Activated CD4-positive, alpha-beta T cell treated with anti-CD3 and anti-CD28 coated beads, Interleukin-2, amount 50 U/mL, for 4 hours (primary cell): ENCODE measurements at places on chromosomes 4 and X.
A peak's percentile ranks its signal among the peaks of the same experiment; 100 is the strongest.

DNA sequence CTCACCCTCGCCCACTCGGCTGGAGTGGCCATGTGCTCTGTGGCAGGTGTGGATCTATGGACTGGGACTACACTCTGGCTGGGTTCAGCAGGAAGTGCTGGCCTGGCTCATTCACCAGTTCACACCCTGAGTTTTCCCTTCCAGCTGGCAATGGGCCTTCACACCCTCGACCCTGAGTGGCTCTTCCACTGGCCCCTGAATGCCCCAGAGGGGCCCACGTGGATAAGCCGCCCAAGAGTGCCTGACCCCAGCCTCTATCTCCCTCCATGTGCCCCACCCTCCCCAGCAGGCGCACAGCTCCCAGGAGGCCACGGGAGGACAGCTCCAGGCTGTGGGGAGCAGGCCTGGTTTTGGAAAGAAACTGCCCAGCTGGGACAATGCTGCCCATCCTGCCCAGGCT, 234.1 kb downstream of the AFAP1 start:
- DNase-seq, result no peak

DNA sequence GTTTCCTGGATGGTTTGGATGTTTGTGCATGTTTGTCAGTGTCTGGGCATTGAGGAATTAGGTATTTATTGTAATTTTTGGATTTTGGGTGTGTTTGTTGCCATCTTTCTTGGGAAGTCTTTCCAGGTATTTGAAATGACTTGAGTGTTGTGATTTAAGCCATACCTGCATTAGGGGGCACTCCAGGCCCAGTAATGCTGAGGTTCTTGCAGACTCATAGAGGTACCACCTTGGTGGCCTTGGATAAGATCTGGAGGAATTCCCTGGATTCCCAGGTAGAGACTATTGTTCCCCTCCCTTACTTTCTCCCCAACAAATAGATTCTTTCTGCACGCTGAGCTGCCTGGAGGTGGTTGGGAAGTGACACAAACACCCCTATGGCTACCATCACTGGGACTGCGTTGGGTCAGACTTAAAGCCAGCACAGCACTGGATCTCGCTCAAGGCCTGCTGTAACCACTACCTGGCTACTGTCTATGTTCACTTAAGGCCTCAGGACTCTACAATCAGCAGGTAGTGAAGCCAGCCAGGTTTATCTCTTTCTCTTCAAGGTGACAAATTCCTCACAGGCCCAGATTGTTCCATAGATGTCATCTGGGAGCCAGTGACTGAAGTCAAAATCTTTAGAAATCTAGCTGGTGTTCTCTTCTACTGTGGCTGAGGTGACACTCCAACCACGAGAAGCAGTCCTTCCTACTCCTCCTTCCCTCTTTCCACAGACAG, 643.6 kb downstream of the PDHA2 start:
- DNase-seq, result no peak

DNA sequence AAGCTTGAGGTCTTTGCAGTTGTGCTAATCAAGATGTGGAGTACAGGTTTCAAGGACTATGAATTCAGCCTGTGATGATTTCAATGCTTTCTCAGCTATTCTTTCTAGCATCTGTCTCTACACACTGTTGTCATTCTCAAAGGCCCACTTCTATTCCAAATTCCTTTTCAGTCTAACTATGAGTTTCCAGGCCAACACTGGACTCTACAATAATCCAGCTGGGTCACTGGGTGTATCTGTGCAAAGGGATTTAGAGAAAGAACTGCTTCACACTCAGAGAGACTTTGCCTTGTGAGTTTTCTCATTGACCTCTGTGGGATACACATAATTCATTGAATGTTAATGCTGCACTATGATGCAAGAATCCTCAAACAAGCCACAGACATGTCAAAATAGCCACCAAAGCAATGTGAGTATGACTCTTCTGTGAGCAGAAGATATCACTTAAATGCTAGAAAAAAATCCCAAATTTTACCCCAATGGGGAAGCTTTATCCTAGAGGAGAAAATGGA, 171.8 kb upstream of the CLNK start:
- DNase-seq, result no peak

GRCh38 chrX:72115380-72115779, 16.3 kb downstream of the RTL5 start:
- DNase-seq, result no peak

GRCh38 chr4:147546349-147546748, 65.5 kb downstream of the EDNRA start:
- no peak for DNase-seq

DNA sequence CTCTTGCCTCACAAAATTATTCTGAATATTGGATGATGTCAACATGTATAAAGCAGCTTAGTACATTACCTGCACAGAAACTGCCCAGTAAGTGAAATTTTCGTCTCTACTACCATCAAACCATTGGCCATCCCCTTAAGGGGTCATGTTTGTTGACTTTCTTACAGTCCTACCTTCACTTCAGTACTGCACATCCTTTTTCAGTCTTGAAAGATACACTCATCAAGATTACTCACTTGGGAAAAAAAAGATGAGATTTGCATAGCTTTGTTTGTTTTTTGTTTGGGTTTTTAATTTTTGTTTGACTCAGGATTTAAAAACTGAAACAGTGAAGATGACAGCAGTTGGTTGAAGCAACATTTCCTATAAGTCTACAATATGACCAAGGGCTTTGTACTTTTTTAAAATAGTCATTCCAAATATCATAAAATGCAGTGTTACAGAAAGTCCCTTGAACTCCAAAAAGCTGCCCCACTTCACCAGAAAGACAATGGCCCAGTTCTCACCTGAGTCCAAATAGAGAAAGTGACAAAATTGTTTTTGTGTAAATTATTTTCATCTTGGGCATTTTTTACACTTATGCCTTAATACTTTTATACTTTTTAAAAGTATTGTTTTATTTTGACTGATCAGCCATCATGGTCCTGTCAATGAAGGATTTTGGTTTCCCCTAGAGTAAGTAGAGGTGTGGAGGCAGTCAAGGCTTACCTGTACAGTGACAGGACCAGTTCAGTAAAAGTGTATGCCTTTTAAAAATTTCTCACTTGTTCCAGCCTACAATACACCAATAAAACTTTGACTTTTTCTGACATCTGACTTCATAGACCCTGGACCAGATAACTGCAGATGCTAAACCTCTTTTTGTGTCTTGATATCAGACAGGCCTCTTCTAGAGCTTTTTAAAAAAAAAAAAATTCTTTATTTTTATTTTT, 59.7 kb upstream of the EDA2R start:
- DNase-seq, result no peak

GRCh38 chrX:19569121-19569805, 54.0 kb upstream of the MAP3K15 start:
- DNase-seq, result no peak

DNA sequence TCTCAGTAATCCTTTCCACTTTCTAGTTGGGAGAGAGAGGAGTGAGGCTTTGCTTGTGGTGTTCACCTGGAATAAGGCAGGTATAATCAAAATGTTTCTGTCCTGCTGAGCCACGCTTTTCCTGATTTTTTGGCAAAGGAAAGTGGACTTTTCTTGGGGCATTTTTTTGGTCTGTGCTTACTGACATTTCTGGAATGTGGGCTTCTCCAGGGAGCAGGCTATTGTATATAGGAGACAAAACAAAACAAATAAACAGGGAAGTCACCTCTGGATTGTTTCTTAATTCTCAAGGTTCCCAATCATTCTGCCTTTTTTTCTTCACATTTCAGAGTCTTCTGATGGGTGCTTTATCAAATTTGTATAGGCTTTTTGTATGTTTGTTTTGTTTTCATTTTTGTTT, 25.7 kb upstream of the RP2 start:
- DNase-seq, result no peak

DNA sequence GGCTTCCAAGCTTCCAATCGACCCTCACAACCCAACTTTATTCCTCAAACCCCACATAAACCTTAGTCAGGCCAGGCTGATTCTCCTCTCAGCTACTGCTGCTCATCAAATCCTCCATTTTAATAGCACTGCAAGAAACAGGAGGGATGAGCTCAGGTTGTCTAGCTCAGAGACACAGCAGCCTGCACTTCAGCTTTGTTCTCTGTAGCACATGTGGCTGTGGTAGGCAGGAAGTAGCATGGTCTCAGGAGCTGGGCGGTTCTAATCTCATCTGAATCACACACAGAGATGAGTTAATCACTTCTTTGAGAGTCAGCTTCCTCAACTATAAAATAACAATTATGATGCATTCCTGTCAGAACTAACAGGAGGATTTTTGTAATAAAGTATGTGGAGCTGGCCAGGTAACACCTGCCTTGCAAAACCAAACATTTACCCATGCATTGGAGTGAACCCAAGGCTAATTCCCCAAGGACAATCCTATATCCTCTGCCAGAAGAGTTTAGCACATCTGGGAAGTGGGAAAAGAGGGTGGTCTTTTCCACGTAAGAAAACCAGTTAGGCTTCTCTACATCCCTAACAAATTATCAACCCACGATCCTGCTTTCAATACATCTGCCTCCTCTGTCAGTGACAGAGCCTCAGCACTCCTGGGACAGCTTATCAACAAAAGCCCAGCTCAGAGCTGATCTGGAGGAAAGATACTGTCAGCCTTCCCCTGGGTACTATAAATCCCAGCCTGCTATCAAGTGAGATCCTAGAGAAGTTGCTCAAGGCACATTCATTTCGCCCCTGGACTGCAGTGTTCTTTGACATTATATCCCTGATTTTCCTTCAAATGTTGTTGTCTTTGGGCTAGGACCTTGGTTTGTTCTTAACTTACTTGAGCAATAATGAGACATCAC, 32.8 kb downstream of the ELOVL6 start:
- DNase-seq, result peak; percentile 53

GRCh38 chr4:121375262-121375661, 5.6 kb downstream of the QRFPR start:
- no peak for DNase-seq

DNA sequence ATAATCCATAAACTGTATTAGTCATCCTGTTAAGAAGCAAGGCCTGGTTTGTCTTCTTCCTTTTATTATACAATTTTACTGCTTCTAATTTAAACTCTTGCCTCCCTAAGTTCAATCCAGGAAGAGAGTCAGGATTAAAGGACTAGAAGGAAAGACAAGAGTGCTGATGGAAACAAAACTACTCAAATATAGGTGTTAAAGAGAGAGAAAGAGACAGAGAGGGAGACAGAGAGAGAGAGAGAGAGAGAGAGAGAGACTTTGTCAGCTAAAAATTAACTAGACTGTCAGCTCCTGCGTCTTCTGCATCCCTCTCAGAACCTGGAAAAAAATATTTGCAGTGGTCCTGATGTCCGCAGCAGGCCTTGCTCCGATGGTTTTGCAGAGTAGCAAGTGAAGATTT, 13.5 kb upstream of the FGG start:
- DNase-seq, result no peak

GRCh38 chr4:85591406-85592098, 116.6 kb downstream of the ARHGAP24 start:
- DNase-seq, result no peak

DNA sequence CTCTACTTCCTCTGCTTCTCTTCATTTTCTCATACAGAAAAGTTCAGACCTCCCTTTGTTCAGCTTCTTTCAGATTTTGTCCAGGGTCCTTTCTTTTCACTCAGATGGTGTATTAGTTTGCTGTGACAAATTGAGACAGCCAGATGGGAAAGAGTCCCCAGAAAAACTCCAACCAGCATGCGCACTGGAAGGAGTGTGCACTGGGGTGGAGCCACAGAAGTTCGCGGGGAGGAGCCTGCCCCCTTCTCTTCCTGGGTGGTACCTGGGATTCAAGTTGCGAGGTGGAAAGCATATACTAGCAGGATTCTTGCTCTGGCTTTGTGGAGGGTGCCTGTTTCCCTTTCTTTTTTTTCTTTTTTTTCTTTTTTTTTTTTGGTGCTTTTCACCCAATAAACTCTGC, 51.6 kb downstream of the SMIM20 start:
- DNase-seq, result no peak

DNA sequence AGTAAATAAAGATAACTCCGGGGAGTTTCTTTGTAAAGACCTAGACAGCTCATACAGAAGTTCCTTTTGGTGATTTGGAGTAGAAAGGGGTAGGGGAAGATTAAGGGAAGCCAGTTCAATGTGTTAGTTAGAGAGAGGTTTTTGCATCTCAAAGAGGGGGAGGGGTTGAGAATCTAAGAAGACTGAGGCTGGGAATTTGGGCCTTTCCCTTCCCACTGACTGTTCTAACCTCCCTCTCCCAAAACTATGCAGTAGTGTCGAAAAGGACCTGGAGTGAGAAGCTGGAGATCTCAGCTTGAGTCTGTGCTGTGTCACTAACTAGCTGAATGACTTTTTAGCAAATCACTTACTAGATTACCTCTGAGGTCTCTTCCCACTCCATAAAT, 55.7 kb upstream of the CCDC160 start:
- DNase-seq, result no peak

- no peak for DNase-seq
Measured at GRCh38 chrX:55794405-55794804, 76.9 kb downstream of the RRAGB start.

- DNase-seq, result no peak
Measured at GRCh38 chr4:31788676-31789075, 1068.5 kb downstream of the PCDH7 start.

GRCh38 chr4:114264877-114265291, 285.4 kb upstream of the ARSJ start:
- no peak for DNase-seq

DNA sequence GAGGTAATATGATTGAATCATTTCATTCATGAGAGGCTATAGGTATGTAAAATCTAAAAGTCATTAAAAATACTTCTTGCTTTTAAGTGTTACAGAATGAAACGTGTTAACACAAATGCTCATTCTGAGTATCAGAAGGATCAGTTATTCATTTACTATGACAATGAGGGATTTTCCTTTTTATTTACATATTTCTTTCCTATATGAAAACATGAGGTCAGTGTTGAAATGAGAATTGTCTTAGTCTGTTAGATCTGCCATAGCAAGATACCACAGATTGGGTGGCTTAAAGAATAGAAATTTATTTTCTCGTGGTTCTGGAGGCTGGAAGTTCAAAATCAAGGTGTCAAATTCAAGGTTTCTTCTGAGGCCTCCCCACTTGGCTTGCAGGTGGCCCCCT, 181.2 kb downstream of the ARHGAP10 start:
- no peak for DNase-seq

DNA sequence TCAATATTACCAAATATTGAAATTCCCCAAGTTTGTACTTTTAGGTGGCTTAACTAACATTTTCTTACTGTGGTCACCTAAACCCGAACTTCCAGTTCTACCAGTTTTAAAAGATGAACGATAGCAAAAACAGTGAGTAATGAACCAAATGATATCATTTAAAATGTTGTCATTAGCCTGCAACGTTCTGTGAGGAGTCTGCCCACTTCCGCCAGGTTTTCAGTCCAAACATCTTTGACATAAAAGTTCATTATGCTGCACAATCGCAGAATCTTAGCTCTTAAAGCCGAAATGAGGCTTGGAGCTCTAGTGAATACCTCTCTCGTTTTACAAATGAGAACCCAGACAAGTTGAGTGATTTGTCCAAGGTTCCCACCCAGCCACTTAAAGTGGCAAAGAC, 762 bp downstream of the PIGA start:
- no peak for DNase-seq

- DNase-seq, result peak; percentile 48
Measured at GRCh38 chr4:109560687-109561461, 828 bp downstream of the MCUB start.

DNA sequence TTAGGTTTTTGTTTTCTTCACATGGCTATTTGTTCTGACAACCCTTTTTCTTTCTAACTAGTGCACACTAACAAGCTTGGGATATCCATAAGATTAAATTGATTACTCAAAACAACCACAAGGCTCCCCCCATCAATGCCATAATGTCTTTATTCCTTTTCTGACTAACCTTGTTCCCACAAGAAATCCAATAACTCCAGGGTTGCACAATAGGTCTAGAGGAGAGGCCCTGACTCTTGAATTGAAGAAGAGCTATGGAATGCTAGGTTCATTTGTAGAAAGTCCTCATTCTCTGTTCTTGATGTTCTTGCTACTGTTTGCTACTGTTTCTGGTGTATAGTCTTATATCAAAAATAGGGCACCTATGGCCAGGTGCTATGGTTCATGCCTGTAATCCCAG, 71.0 kb downstream of the PRRG1 start:
- DNase-seq, result no peak
